Activated CD4-positive, alpha-beta T cell treated with anti-CD3 and anti-CD28 coated beads, Interleukin-2, amount 50 U/mL, for 24 hours (primary cell): ENCODE measurements at places on chromosomes 5 and 9.

DNA sequence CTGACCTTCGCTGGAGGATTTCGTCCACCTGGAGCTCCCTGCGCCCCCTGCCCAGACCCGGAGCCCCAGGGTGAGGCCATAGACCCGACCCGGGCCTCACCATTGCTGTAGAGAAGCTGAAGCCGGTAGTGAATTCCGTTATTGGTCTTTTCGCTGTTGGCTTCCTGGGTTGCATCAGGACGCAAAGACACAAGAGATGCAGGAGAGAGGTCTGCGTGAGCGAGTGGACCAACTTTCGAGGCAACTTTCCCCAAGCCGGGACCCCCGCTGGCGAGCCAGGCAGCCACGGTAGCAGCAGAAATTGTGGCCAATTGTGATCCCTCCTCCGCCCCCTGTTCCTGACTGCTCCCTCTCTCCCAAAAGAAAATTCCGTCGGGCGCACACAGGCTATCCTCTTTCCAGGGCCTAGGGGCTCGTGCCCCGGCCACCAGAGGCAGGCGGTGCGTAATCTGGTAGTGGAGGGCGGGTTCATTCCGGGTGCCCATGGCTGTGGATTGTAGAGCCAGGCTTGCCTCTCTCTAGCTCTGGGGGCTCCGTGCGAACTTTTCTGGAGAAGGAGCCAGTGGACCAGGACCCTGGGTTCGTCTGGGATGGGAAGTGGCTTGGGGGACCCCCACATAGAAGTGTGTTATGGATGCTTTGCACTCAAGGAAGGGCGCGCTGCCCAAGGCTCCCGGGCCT is 3.3 kb downstream of the EBF1 start:
- no peak for DNase-seq

DNA sequence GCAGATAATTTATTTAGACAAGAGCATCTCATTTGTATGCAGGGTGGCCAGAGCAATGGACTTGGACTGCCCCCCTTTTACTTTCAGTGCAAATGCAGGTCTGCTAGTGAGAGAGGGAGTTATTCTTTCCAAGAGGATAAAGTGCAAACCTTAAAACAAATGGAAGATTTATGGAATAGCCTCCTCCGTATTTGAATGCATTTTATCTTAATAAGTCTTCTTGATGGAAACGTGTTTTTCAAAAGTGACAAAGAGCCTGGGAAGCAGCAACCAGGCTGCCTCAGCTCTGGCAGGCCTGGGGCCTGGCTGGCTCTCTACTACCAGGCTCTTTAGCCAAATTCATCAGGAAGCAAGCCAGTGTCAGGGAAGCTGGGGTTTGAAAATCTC is 6.8 kb downstream of the NR2F1 start:
- no peak for DNase-seq

DNA sequence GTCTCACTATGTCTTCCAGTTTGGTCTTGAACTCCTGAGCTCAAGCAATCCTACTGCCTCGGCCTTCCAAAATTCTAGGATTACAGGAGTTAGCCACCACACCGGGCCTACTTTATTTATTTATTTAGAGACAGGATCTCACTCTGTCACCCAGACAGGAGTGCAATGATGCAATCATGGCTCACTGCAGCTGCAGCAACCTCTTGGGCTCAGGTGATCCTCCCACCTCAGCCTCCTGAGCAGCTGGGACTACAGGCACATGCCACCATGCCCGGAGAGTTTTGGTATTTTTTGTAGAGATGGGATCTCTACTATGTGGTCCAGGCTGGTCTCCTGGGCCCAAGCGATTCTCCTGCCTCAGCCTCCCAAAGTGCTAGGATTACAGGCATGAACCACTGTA is 32.8 kb downstream of the PHAX start:
- no peak for DNase-seq

DNA sequence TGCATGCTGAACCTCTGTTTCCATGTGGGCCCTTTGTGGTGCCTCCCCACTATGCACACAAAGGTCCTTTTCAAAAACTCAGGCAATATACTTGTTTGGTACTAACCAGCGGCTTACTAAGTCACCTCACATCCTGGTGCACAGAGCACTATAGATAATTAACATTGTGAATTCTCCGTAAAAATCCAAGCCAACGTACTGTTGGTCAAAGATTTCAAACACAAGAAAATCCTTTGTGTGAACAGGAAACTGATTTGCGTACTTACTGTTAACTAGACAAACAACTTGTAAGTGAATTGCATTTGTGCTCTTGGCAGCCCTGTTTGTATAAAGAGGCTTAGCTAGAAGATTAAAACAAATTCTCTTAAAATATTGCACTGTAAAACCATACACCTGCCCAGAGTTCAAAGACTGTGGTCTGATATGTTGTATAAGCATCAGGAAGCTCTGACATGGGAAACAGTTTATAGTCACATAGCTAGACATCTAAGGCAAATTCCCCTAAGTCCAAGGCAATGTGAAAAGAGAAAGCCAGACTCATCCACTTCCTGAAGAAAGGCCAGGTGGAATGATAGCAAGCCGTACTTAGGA is 125.0 kb upstream of the SLC12A2 start:
- DNase-seq, result no peak

GRCh38 chr9:116547729-116548426 is 139.2 kb upstream of the TRIM32 start:
- no peak for DNase-seq

DNA sequence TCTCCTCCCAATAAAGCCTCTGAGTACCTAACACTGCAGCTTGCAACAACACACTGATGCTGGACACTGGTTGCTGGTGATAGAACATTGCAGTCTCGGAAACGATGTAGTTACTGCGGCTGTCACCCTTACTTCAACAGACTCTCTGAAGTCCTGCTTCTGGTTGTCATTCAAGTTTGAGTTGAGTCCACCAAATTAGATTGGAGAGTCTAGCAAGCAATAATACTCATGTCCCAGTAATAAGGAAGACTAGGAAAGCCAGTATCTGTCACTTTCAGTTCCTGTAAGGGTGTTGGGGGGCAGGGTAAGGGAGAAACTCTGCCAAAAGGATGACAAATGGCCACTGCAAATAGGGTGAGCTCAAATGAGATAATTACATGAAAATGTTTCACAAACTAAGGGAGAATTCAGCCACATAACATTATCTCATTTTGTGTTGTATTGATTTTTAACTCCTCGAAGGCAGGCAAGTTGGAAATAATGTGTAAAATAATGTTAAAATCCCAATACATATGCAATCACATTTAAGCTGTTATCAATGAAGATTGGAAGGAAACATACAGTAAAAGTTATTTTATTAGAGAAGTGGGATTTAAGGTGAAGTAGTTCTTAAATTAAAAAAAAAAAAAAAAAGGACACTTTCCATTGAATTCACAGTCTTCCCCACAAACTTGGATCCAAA is 849 bp upstream of the IFT74 start:
- DNase-seq, result no peak

GRCh38 chr9:8477450-8477849 is 677.9 kb upstream of the DMAC1 start:
- no peak for DNase-seq

GRCh38 chr5:94263068-94263467 is 355.3 kb downstream of the KIAA0825 start:
- DNase-seq, result no peak

DNA sequence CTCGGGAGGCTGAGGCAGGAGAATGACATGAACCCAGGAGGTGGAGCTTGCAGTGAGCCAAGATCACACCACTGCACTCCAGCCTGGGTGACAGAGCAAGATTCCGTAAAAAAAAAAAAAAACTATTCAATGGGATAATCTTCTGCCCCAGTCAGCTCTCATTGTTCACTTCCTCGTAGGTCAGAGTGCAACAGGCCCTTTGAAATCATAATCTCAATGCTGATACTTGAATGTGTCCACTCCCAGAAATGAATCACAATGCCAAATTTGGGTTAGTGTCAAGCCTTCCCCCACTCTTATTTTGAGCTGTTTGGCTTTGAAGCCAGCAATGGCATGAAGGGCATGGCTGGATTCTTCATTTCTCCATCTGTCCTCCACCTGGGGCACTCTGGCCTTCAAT is 610.3 kb upstream of the KLF4 start:
- DNase-seq, result no peak

- no peak for DNase-seq
Measured at GRCh38 chr9:73640971-73641370, 489.3 kb downstream of the ANXA1 start.

DNA sequence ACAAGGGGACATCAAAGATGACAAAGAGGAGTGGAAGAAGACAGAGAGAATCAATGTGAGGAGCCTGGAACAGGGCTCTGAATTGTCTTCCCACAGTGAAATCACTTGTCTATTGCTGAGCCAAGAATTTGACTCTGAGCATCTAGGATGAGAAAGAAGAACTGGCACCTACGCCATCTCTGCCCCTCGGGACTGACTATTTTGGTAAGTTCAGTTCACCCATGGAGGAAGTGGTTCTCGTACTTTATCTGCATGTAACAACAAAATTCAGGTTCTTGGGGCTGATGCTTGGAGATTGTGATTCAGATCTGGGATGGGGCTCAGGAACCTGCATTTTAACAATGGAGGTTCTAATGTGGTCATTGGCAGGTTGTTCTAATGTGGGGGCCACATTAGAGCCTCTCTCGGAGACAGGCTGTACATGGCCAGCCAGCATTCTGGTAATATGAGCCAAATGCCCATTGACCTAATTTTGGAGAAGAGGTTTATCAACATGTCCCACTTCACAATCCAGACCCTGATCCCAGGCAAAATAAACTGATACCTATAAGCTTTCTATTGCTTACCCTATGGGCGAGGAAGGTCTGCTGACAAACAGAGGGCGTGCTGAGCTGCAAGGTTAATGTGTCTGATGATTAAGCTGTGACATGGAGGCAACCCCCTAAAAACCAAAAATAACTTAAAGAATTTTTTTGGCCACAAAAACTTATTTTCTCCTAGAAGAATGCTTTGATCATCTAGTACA is 2.7 kb upstream of the IL12B start:
- no peak for DNase-seq

GRCh38 chr5:147169901-147170300 is 64.9 kb upstream of the STK32A start:
- DNase-seq, result no peak

DNA sequence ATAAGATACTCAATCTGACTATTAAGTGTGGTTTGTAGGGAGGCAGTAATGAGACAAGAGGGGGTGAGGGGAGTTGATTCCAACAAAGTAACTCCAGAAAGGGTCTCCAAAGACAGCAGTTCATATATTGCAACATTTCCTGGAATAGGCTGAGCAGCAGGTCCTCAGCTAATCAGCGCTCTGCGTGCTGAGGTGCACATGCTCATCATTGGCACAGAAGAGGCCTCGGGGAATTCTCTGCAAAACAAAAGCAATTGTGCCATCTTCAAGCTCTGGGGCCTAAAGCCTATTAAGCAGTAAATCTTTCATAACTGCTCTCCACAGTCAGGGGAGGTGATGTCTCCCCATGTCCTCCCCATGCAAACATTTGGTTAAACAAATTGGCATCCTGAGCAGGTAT is 357.3 kb downstream of the SPOCK1 start:
- no peak for DNase-seq

GRCh38 chr9:75964427-75964826 is 74.0 kb downstream of the PCSK5 start:
- DNase-seq, result no peak

GRCh38 chr5:44278469-44278868 is 110.8 kb downstream of the FGF10 start:
- no peak for DNase-seq

DNA sequence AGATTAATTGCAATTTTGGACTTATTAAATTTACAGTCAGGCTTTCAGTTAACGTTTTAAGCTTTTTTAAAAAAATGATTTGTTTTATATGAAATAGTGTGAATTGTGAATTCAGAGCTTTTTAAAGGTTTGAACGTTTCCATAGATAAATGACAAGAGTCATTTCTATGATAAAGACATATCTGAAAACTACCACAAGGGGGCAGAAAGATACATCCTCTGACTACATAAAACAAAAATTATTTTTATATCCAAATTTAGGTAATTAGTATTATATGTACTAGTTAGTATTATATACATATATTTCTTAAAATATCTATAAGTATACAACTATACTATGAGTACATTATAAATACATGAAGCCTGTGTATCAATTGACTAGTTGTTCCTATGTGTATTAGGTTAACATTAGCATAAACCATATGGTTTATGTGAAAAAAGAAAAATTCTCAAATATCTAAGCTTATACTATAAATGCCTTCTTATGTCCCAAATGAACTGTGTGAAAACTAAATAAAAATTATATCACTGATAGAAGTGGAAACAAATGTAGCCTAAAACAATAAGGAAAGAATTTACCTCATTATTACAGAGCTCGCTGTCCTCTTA is 155.2 kb downstream of the MEF2C start:
- no peak for DNase-seq

DNA sequence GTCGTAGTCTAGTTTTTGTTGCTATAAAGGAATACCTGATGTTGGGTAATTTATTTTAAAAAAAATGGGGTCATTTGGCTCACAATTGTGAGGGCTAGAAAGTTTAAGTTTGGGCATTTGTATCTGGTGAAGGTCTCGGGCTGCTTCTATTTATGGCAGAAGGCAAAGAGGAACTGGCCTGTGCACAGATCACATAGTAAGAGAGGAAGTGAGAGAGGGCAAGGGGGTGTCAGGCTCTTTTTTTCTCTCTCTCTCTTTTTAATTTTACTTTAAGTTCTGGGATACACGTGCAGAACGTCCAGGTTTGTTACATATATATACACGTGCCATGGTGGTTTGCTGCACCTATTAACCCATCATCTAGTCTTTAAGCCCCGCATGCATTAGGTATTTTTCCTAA is 453.3 kb downstream of the DIRAS2 start:
- DNase-seq, result no peak

DNA sequence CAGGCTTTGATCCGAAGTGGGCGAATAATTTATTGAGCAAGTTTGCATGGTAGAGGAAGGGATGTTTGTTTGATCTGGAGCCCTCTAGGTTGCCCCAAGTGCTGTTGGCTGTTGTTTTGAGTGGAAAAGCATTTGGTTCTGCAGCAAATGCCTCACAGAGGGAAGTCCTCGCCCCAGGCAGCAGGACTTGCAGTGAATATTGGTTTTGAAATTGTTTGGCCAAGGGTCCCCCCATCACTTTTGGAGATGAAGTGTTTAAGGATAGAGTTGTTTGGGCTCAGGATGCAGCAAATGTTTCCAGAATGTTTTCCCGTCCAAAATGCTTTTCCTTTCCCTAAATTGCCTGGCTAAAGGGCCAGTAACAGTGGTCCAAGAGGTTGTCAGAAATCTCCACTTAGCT is 3.1 kb downstream of the JADE2 start:
- DNase-seq, result no peak

GRCh38 chr5:162685302-162685701 is 617.7 kb downstream of the GABRG2 start:
- no peak for DNase-seq

GRCh38 chr5:137858223-137858916 is 9.3 kb upstream of the MYOT start:
- DNase-seq, result no peak
